ENCODE measurements at places on chromosomes 16 and 17.
A peak's percentile ranks its signal among the peaks of the same experiment; 100 is the strongest.

- DNase-seq: peak; percentile 84
Observed at GRCh38 chr16:85717393-85718152, 28.8 kb upstream of the GINS2 start.

- DNase-seq: no peak
Observed at GRCh38 chr17:40129498-40129897, 7.7 kb downstream of the MSL1 start.

GRCh38 chr16:19179546-19180490 is 11.8 kb downstream of the SYT17 start:
- DNase-seq: no peak

DNA sequence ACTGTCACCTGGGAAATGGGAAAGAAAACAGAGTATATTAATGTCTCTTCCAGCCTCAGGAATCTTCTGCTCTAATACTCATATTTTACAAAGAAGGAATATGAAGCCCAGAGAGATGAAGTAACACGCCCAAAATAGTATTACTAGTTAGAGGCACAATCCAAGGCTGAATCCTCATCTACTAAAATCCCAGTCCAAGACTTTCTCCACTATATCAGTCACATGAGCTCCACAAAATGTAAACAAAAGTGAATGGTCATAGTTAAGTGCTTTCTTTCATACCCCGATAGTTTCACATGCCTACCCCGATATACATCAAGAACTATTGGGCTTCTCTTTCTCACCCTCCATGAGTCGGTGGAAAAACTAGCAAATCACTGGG is 965 bp downstream of the INTS2 start:
- DNase-seq: no peak

DNA sequence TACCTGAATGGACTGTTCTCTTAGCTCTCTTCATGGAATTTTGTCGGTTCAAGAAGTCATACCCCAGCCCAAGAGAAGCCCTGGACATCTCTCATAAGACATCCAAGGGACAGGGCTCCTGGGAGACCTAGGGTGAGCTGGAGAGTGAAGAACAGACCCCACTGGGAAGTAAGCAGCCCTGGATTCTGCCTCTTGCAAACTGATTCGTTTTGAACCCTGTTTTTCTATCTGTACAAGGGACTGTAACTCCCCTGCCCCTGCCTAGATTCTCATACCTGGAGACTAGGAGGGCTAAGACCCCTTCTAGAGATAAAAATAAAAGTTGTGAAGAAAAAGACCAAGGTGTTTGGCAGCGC is 449 bp downstream of the CCL3L1 start:
- DNase-seq: no peak

- no peak for DNase-seq
Observed at GRCh38 chr16:27322858-27323780, 9.3 kb downstream of the IL4R start.

DNA sequence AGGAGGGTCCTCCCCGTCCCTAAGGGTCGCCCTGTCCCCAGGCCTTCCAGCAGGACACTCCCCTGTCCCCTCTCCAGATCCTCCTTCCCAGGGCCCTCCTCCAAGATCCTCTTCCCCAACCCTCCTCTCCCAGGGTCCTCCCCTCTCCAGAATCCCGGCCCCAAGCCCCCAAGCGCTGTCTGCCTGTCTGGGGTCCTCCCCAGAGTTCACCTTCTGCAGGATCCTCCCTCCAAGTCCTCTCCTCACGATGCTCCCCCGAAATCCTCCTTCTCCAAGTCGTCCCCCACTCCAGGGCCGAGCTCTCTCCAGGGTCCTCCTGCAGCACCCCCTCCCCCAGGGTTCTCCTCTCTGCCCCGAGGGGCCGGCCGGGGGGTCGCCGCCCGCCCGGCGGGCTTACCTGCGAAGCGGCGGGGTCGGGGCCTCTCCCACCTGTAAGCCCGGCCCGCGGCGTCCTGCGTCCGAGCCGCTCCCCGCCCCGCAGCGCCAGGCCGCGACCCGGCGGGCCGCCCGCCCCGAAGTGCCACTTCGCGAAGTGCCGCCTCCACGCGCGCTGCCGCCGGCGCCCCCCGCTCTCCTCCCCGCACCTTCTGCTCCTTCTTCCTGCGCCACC is 678 bp upstream of the BAIAP2 start:
- no peak for DNase-seq

GRCh38 chr17:66787914-66788313 is 47.0 kb upstream of the CACNG5 start:
- no peak for DNase-seq
